ENCODE measurements at places on chromosomes 6 and 20.
A peak's percentile ranks its signal among the peaks of the same experiment; 100 is the strongest.

DNA sequence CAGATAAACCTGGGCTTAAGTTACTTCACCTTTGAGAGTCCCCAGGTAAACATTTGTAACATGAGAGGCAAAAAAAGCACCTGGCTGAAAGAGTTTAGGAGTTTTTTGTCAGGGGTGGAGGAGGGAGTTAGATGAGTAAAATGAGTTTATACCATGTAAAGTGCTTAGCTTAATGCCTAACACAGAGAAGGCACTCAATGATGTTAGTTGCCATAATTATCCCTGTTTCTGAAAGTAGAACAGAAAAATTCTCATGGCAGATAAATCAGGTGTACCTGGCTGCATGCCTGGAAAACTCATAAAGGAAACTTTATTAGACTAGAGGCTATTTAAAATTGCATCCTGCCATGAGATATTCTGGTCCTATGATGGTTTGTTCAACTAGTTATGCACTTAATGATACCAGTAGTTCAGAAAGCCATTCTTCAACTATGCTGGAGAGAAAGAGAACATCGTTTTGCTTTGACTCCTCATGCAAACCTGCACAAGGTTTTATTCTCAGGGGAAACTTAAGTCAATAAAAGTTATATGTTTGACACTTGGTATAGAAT lies 40.4 kb downstream of the FBXO5 start:
- no peak for DNase-seq

DNA sequence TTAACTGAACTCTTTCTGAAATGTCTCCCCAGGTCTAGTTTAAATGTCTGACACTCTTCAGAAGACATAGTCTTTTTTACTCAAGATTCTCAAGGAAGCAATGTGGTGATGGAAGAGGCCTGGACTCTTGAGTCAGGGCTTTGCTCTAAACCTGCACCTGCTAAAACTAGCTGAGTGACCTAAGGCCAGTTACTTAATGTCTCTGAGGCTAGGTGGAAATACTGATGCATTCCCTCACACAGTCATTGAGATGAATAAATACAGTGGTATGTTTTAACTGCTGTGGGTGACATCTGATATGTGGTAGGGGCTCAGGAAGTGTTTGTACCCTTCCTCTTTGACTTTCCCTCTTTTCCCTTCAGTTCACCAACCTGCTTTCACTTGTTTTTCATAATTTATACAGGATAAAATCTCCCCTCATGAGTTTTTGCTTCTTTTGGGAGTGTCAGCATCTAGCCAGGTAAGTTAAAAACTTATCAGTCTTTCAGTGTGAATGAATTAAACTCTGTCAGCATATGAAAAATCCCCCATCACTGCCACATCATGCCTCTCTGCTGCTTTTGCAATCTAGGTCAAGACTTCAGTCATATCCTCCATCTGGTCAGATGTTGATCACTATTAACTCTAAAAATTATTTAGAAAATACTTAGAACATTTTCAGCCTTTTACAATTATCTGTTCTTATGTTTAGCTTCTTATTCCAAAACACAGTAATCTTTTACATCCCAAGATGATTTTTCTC lies 178.7 kb upstream of the TNFAIP3 start:
- DNase-seq = no peak

DNA sequence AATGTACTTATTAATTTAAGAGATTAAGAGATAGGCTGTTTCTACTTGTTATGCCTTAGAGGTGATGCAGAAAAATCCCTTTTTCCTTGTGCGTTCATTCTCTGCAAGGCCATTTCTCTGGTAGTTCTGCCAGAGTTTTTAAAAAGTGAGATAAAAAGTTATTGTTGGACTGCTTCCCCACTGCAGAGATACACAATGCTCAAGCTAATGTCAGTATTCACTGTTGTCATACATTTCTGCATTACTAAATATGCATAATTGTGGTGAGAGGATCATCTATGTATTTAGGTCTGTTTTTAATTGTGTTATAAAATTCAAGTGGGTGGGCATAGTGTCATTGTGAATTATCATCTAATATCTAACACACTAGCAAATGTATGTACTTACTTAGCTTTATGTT lies 600.4 kb downstream of the HTR1B start:
- no peak for DNase-seq

- no peak for DNase-seq
Observed at GRCh38 chr20:43794326-43794725, 67.5 kb upstream of the GTSF1L start.

GRCh38 chr6:148404456-148405054 lies 61.9 kb downstream of the SASH1 start:
- DNase-seq = no peak

GRCh38 chr6:4902363-4902762 lies 101.5 kb downstream of the RPP40 start:
- no peak for DNase-seq

GRCh38 chr6:127456465-127456864 lies 2.7 kb downstream of the KIAA0408 start:
- no peak for DNase-seq

DNA sequence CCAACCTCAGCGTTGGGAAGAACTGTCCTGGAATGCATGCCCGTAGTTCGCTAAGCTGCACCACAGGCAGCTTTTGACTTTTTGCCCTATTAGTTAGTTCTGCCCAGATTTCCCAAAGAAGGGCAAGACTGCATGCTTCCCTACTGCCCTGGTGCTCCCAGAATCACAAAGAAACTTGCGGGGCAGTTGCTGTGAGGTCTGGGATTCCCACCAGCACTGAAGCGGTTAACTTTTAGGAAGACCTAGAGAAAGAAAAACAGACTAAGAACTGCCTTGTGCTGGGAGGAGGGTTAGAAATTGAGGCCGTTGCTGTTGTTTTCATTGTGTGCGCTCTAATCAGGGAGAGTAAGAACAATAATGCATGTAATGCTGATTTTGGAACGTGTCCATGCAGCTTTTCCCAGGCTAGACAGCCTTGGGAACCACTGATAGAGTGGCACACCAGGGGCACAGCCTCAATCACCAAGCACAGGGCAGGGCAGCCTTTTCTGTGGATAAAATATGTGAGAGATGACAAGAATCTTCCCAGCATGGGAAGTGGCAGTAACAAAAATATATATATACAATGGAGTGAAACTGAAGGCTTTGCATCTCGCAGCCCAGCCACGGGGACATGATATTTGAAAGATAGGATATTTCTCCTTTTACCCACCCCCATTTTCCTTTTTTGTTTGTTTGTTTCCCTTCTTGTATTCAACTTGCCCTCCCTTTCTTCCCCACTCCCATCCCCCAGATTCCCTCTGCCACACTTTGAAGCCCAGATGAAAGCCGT lies 137.7 kb upstream of the HEY2 start:
- peak; percentile 3 for DNase-seq

GRCh38 chr6:16602035-16602434 lies 159.2 kb downstream of the ATXN1 start:
- no peak for DNase-seq

DNA sequence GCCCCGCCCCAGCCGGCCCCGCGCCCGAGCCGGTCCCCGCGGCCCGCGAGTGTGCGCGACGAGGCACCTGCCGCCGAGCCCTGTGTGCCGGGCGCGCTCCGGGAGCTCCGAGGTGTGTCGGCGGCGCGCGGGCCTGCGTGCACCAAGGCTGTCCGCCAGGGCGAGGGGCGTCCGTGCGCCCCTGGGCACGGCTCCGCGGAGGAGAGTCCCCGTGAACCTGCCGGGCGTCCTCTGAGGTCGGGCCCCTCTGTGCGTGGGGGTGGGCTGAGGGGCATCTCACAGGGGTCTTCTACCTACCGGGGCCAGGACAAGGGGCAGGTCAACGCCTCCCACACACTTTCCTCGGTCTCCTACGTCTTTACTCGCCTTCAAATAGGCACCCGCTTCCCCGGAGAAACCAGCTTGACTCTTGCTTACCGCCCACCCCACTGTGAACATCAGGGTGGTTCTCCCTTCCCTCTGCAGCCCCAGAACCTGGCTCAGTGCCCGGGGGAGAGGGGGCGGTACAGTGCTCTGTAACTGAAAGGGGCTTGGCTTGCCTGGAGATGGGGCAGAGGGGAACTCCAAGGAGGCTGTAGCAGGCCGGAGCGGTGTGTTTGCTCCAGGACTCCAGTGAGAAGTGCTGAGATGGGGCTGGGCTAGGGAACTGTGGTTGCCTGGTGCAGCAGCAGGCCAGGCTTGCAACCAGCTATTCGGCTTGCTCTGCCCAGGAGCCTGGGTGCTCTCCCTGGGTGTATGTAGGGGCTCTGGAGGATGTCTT lies at the start of gene SAMD10:
SAMD10 (minus strand) TSS at position 86 of the 760 bp plus-strand sequence. CDS start 175 bp downstream, outside the sequence.
- DNase-seq = peak; percentile 51

GRCh38 chr6:168278904-168279303 lies 40.7 kb downstream of the DACT2 start:
- no peak for DNase-seq

DNA sequence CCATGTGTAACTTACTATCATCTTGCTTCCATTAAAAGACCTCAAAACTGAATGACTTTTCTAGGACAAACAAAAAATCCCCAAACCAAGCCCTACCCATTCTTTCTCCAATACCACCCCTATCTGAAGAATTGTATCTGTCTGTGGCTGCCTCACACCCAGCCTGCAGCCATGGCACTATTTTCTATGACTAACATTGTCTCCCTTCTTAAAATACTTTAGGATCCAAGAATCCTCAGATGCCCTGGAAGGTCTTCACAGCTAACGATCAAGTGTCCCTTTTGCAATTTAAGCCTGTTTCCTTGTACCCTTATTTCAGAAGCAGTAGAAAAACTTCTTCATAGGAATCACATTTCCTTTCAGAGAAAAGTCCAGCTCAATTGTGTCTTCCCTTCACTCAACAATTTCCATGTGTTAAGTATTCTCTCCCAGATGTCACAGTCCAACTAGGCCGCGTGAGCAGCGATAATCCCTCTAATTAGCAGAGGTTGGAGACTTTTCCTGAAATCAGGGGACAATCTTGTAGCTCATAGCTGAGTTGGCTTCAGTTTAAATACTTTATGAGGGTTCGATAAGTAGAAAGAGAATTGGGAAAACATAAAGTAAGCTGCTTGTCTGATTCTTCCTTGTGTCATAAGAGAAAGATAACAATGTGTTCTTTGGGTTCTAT lies 5.2 kb upstream of the MEP1A start:
- DNase-seq = no peak

GRCh38 chr20:14234666-14235295 lies 102.6 kb downstream of the FLRT3 start:
- peak; percentile 77 for DNase-seq

- no peak for DNase-seq
Observed at GRCh38 chr6:167704396-167704901, 122.3 kb upstream of the AFDN start.

DNA sequence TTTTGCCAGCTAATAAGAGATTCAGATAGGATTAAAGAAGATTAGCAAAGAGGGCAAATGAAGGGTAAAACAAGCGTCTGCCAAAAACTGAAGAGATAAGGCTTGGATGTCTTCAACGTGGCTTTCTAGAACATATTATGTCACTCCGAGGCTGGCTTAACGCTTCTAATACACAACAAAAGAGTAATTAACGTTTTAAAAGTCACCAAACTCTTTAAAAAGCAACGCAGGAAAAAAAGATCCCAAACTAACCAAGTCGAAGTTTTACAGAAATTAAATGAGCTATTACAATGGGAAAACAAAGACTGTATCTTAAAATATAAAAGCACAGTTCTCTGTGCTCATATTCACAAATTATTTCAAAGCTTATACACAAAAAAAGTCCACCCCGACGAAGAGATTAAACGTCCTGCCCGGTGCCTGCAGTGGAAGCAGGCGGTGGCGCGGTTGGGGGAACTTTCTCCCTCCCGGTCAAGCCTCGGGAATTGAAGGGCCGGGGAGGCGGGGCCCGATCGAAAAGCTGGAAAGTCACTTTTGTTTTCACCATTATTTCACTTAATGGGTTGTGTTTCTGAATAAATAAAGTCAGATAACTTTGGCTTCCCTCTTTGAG lies 1.2 kb downstream of the MAK start:
- DNase-seq = no peak

GRCh38 chr6:113625850-113626249 lies 231.3 kb upstream of the MARCKS start:
- no peak for DNase-seq

GRCh38 chr20:17572034-17572638 lies 2.3 kb downstream of the DSTN start:
- DNase-seq = no peak

DNA sequence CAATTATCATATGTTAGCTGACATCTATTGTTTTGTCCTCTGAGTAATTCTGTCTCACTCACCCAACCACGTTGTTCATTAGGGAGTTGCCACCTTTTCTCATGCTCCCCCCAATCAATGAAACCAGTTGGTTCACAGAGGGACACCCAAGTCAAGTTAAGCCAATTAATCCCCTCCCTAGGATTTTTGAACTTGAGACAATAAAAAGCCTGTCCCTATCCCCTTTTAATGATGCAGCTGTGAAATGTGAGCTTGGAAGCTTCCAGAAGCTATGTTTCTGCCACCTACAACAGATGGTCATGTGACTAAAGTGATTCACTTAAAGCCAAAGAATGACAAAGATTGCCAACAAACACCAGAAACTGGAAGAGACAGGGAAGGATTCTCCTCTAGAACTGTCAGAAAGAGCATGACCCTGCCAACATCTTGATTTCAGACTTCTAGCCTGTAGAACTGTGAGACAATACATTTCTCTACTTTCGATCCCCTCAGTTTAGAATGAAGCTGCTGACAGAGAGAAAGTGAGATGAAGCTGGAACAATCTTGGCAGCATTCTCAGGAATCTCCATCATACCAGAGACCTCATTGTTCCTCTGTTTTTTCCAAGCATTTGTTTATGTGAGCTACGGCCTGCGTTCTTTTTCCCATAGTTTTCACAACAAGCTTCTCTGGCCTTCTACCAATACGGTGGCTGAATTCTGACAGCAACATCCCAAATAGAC lies 57.8 kb upstream of the TPD52L1 start:
- DNase-seq = peak; percentile 63
